Bone marrow (tissue), 2 donors: ENCODE measurements at places on chromosomes 3 and 15.
A peak's percentile ranks its signal among the peaks of the same experiment; 100 is the strongest.

- DNase-seq = no peak
Observed at GRCh38 chr3:161217496-161217895, 3.6 kb upstream of the NMD3 start.

DNA sequence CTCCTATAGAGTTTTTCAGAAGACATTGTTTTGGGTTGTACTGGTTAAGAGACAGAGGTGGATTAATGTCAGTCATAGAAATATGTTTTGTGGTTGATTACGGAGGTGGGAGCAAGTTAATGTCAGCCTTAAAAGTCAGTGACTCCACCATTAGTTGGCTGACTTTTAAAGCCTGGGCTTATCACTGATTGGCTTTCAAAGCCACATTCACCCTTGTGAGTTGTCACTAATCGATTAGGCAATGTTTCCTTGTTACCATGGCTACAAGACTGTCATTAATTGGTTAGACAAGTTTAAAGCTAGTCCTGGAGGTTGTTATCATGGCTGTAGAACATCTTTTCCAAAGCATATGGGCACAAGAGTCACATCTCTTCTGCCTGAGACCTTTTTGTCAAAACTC lies 73.0 kb downstream of the NEO1 start:
- no peak for DNase-seq

GRCh38 chr3:46693892-46694226 lies 380 bp upstream of the ALS2CL start:
- DNase-seq = peak; percentile 49

DNA sequence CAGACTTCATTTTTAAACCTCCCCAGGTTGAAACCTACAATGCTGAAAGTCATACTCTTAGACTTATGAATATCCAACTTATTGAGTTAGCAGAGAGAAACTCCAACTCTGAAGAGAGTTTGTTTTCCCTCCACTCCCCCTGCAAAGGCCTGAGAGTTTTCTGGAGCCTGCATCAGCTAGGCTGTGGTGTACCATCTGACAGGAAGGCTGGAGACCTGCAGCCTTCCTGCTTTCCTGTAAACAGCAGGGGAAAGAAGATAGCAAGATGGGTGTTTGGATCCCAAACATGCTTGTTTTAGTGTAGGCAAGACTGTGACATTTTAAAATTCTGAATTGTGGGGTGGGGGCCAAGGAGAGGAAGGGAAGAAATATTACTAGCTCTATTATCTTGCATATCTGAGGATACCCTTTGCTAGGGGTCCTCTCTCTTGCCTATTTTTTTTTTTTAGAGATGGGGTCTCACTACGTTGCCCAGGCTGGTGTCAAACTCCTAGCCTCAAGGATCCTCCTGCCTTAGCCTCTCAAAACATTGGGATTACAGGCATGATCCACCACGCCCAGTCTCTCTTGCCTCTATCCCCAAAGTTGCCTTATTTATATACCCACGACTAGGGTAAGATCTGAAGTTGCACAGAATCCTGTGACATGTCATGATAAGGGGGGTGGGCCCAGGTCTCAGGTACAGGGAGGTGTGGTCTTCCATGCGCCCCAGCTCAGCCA lies 51.0 kb upstream of the USP3 start:
- DNase-seq = peak; percentile 67

DNA sequence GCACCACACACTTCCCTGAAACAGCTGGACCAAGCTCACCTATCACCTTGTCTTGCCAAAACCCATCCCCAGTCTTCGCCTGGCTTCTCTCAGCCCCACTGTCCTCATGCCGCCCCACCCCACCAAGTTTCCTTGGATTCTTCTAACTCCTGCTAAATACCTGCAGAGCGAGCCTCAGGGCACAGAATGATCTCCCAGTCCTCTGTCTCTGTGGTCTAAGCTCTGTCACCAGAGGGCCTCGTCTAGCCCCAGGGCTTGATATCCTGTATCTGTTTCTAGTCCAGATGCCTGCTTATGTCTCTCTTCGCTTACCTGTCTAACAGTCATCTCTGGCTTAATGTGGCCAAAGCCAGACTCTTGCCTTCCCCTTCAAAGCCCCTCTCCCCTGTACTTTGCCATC lies 9.7 kb downstream of the CCDC12 start:
- no peak for DNase-seq

GRCh38 chr3:125654526-125654925 lies 59.2 kb upstream of the OSBPL11 start:
- no peak for DNase-seq

DNA sequence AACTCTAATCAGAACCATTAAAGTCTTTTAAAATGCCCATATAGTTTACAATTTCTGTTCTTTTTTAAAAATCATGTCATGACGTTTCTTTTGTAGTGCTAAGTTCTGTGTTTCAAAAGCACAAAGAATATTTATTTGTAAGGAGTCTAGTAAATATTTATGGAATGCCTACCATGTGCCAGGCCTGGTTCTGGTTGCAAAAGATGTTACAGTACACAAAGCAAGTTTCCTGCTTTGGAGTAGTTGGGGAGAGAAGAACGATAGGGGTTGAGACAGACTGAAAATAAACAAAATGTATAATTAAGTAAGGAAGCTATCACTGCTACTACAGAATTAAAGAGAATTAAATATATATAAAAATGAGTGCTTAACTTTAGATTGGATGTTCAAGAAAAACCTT lies 86.8 kb upstream of the CMSS1 start:
- no peak for DNase-seq

- no peak for DNase-seq
Observed at GRCh38 chr3:8660175-8661118, 15.8 kb upstream of the SSUH2 start.

DNA sequence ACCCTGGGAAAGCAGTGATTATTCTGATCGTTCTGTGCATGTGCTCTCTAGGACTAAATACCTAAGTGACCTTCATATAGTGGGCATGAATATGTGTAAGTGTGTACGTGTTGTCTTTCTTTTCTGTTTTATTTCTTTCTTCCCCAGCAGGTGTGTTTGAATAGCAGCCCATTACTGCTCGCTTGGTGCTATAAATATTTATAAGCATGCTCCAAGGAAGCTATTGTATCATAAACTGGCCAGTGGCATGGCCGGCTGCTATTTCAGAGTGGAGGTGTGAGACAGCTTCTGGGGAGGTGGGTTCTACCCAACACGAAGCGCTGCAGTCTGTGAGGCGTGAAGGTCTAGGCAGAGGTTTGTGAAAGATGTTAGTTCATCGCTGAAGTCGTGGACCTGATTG lies 641.8 kb downstream of the NTRK3 start:
- DNase-seq = no peak

DNA sequence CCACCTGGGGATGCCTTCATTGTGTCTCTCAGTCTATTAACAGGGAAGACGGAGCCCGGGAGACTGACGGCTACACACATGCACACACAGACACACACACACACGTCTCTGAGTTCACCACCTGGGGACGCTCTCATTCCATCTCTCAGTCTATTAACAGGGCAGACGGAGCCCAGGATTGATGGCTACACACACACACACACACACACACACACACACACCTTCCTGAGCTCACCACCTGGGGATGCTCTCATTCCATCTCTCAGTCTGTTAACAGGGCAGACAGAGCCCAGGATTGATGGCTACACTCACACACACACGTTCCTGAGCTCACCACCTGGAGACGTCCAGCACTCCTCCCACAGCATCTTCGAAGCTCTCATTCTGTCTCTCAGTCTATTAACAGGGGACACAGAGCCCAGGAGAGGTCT lies 143.9 kb downstream of the OR4M2 start:
- no peak for DNase-seq

DNA sequence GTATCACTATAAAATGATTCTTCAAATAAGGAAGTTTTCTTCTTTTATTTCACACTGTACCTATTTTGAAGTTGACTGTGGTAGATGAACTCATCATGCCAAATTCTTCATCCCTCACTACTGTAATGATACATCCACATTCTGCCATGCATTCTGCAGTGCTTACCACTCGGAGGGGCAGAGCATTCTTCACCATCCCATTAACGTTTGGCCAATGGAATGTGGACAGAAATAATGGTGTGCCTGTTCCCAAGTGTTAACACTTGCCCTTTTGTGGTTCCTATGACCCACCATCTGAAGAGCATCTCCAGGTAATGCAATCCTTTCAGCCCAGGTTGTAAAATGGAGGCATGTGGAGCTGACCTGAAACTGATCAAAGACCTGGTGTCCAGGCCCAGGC lies 18.6 kb downstream of the GOLIM4 start:
- DNase-seq = no peak

GRCh38 chr3:150260398-150260710 lies 147.7 kb upstream of the TSC22D2 start:
- DNase-seq = no peak

- no peak for DNase-seq
Observed at GRCh38 chr3:61841111-61841845, 279.9 kb downstream of the PTPRG start.

- no peak for DNase-seq
Observed at GRCh38 chr3:62523672-62524071, 150.3 kb upstream of the FEZF2 start.

DNA sequence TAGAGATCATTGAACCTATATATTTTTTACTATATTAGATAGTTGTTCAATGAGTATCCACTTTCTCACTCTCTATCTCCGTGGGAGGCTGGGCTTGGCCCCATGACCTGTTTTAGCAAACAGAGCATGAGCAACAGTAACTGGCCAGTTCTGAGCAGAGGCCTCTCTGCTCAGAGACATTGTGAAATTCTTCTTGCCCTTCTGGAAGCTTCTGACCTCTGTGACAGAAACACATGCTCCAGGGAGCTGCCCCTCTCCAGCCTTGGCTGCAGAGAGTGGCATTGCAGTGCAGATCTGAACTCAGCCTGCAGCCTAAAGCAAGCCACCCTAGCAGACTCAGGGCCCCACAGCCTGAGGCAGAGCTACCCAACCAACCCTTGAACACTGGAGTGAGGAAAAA lies 20.5 kb downstream of the FAM240A start:
- no peak for DNase-seq

- DNase-seq = no peak
Observed at GRCh38 chr3:184443831-184444230, 64.0 kb downstream of the CHRD start.

GRCh38 chr3:159186581-159186980 lies 384.7 kb downstream of the MFSD1 start:
- no peak for DNase-seq

- no peak for DNase-seq
Observed at GRCh38 chr3:169044331-169045113, 619.0 kb downstream of the MECOM start.

DNA sequence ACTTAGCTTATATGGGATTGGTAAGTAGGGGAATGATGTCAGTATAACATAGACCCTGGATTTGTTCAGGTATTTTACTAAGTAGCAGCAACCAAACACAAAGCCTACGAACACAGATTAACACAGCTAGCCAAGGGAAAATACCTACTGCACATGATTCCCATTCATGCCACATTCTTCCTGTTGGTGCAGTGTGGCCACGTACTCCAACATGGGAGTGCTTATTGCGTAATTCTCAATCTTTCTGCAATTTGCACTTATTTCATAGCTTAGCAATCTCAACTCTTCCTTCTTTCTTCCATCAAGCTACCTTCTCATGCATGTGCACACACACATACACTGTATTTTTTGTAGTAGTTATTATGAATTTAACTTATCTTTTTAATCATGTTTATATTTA lies 186.8 kb downstream of the IL5RA start:
- DNase-seq = no peak
